Upper lobe of right lung (tissue), 1 donor: ENCODE measurements at places on chromosomes 1 and 21. TPM values are rescaled to one million over a fixed set of nuclear protein-coding genes. Genes with fewer than 3 reads are reported as not detected.

GRCh38 chr1:182408435-182409075 lies 8.1 kb upstream of the TEDDM1 start:
- no peak overlapping the region for H3K4me3 ChIP-seq
- no peaks in the 10 kb centered on the region for H3K36me3 ChIP-seq
- DNase-seq, result no peak
- no peaks in the 10 kb centered on the region for H3K4me1 ChIP-seq

Gene COQ8A
- 30.6 TPM for total RNA-seq

Gene KRTAP11-1
- total RNA-seq, result not detected

- H3K4me1 ChIP-seq, result no peaks in the 10 kb centered on the region
- H3K27ac ChIP-seq, result no peak overlapping the region
- H3K36me3 ChIP-seq, result no peaks in the 10 kb centered on the region
- no peak overlapping the region for H3K4me3 ChIP-seq
Measured at GRCh38 chr1:224745924-224746323, 129.8 kb downstream of the CNIH3 start.

DNA sequence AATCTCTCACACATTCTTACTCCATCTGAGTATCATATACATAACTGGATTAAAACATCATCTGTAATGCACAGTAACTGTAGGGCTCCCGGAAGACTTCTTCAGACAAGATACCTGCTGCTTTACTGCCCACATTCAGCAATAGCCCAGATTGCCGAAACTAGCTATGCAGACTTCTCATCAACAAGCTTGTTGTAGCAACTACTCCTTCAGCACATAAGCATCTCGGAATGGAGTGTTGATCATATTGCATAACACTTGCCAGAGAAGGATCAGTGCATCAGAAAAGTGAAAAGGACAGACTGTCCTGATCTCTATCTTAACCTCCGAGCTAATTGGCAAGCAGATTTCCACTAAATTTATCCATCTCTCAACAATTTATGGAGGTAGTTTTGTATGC lies 354.6 kb upstream of the C1orf87 start:
- H3K27ac ChIP-seq, result no peak overlapping the region
- H3K36me3 ChIP-seq, result no peaks in the 10 kb centered on the region
- DNase-seq, result no peak
- no peaks in the 10 kb centered on the region for H3K27me3 ChIP-seq
- no peak overlapping the region for H3K4me3 ChIP-seq

Gene RAB7B
- total RNA-seq, result 7.0 TPM

DNA sequence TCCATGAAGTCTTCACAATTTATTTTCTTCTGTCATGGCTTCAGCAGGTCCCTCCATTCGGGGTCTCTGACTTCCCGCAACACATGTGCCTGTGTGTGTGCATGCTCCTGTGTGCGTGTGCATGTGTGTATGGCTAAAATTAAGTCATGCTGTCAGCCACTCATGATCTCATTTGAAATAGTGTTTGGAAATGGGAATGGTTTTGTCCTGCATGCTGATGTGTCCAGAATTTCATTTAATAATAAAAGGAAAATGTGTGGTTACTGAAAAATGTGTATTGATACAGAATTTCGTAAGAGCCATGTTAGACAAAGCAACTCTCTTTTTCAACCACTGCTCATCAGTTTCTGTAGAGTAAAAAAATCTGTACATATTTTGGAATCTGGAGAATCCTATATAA lies 123.8 kb upstream of the PRDX6 start:
- no peak overlapping the region for H3K4me3 ChIP-seq
- H3K27ac ChIP-seq, result no peak overlapping the region
- no peaks in the 10 kb centered on the region for H3K27me3 ChIP-seq

DNA sequence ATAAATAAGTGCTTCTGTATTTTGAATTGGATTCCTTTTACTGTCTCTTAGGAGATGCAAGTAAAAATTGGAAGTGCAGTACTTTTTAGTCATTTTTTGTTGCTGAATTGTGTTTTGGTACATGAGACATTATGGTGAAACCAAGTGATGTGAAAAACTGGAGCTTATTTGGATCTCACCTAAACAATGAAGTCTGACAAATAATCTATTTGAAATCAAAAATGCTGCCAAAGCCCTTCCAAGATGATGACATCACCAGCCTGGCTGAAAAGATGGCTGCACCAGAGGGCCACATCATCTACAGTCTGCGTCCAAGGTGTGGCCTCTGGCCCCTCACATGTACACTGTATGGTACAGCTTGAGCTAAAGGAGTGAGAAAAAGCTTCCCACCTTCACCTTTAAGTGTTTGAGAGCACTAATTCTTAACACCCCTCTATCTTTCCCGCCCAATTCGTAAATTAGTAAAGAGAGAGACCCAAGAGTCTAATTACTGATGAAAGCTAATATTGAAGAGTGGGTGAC lies 192.5 kb upstream of the ST6GALNAC5 start:
- H3K4me3 ChIP-seq, result no peak overlapping the region
- no peak for DNase-seq
- H3K27ac ChIP-seq, result no peak overlapping the region
- H3K36me3 ChIP-seq, result no peaks in the 10 kb centered on the region
- H3K27me3 ChIP-seq, result no peaks in the 10 kb centered on the region
- no peaks in the 10 kb centered on the region for H3K4me1 ChIP-seq

DNA sequence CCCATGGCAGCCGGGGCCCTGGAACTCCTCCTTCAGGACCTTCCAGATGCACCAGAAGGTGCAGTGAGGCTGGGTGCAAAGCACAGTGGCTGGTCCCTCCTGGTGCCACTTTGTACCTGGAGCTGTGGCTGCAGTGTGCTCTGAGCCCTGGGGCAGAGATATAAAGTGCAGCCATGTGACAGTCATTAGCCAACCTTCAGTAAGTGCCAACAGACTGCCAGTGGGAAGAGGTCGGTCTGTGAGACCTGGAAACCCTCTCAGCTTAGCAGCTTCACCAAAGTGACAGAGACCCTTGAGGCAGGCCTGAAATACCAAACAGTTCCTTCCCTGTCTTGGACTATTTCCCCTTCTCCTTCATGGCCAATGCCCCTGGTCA lies 26.7 kb upstream of the NGF start:
- no peaks in the 10 kb centered on the region for H3K27me3 ChIP-seq
- H3K36me3 ChIP-seq, result no peaks in the 10 kb centered on the region
- no peak overlapping the region for H3K27ac ChIP-seq
- no peak for DNase-seq
- H3K4me3 ChIP-seq, result no peak overlapping the region

- H3K4me3 ChIP-seq, result no peak overlapping the region
- H3K27ac ChIP-seq, result no peak overlapping the region
- peak; percentile 3 for DNase-seq
- no peaks in the 10 kb centered on the region for H3K27me3 ChIP-seq
Measured at GRCh38 chr1:201349092-201349491, 28.4 kb downstream of the TNNT2 start.

DNA sequence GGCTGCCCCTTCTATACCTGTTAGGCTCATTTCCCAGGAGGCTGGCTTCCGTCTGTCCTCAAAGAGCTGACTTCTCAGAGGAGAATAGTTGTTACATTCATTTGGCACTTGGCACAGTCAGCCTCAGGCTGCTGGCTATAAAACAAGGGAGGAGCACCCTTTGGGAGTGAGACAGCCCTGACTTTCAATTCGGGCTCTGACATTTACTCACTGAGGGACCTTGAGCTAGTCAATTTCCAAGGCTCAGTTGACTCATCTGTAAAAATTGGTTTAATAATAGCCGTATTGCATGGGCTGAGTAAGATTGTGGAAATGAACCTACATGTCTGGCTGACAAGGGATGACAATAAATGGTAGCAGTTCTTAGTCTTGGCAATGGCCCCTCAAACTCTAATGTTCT lies 13.7 kb downstream of the ALX3 start:
- H3K27ac ChIP-seq, result no peak overlapping the region
- H3K27me3 ChIP-seq, result no peaks in the 10 kb centered on the region
- H3K4me1 ChIP-seq, result no peaks in the 10 kb centered on the region
- no peak overlapping the region for H3K4me3 ChIP-seq
- H3K36me3 ChIP-seq, result peaks cover 63% of the 10 kb centered on the region

GRCh38 chr1:204493145-204493983 lies 1.2 kb downstream of the PIK3C2B start:
- H3K4me1 ChIP-seq, result peaks cover 37% of the 10 kb centered on the region
- peak overlapping the region; percentile 87 for H3K27ac ChIP-seq
- peak overlapping the region; percentile 62 for H3K4me3 ChIP-seq
- no peaks in the 10 kb centered on the region for H3K27me3 ChIP-seq
- no peaks in the 10 kb centered on the region for H3K36me3 ChIP-seq
- DNase-seq, result peak; percentile 87

Gene EPS8L3
- total RNA-seq, result not detected

GRCh38 chr21:14955936-14956520 lies 108.8 kb downstream of the NRIP1 start:
- no peaks in the 10 kb centered on the region for H3K36me3 ChIP-seq
- DNase-seq, result no peak
- H3K27me3 ChIP-seq, result no peaks in the 10 kb centered on the region
- no peak overlapping the region for H3K4me3 ChIP-seq
- no peak overlapping the region for H3K27ac ChIP-seq

Gene ATP5PB
- total RNA-seq, result 132 TPM

Gene OR6N1
- total RNA-seq, result 2.3 TPM

DNA sequence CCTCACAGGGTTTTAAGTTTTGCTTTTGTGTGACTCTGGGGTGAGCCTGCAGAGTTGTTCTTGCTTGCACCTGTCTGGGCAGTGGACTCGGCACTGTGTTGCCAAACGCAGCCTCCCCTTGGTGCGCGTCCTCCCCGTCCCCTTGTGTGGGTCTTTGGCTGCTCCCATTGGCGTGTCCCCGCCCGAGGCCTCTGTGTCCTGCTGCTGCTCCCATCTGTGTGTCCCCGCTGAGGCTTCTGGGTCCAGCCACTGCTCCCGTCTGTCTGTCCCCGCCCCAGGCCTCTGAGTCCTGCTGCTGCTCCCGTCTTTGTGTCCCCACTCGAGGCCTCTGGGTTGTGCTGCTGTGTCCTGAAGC lies 62.8 kb downstream of the PCNT start:
- no peak overlapping the region for H3K4me3 ChIP-seq
- H3K4me1 ChIP-seq, result no peaks in the 10 kb centered on the region
- H3K36me3 ChIP-seq, result peaks cover 51% of the 10 kb centered on the region
- no peak for DNase-seq
- no peak overlapping the region for H3K27ac ChIP-seq
- H3K27me3 ChIP-seq, result no peaks in the 10 kb centered on the region

Gene TRIM67
- not detected for total RNA-seq

GRCh38 chr1:8169364-8170058 lies 143.4 kb upstream of the ERRFI1 start:
- H3K4me1 ChIP-seq, result peaks cover 19% of the 10 kb centered on the region
- H3K36me3 ChIP-seq, result no peaks in the 10 kb centered on the region
- no peak overlapping the region for H3K4me3 ChIP-seq
- peak; percentile 51 for DNase-seq
- no peaks in the 10 kb centered on the region for H3K27me3 ChIP-seq

GRCh38 chr1:78045563-78045925 lies 222 bp upstream of the GIPC2 start:
- no peaks in the 10 kb centered on the region for H3K4me1 ChIP-seq
- peak overlapping the region; percentile 61 for H3K4me3 ChIP-seq
- H3K27me3 ChIP-seq, result peaks cover 13% of the 10 kb centered on the region
- no peaks in the 10 kb centered on the region for H3K36me3 ChIP-seq
- DNase-seq, result no peak
- peak overlapping the region; percentile 79 for H3K27ac ChIP-seq

- DNase-seq, result no peak
- no peak overlapping the region for H3K27ac ChIP-seq
- no peaks in the 10 kb centered on the region for H3K27me3 ChIP-seq
- H3K36me3 ChIP-seq, result no peaks in the 10 kb centered on the region
Measured at GRCh38 chr1:45769261-45769932, 18.9 kb upstream of the IPP start.

Gene ATAD3C
- total RNA-seq, result 10.4 TPM

Gene FAM177B
- 0.20 TPM for total RNA-seq

Gene RBM11
- total RNA-seq, result 1.7 TPM

Gene OR2W3
- 1.6 TPM for total RNA-seq

- no peaks in the 10 kb centered on the region for H3K4me1 ChIP-seq
- no peak overlapping the region for H3K27ac ChIP-seq
- no peaks in the 10 kb centered on the region for H3K36me3 ChIP-seq
- no peak for DNase-seq
- H3K4me3 ChIP-seq, result no peak overlapping the region
Measured at GRCh38 chr1:93925206-93925605, 16.0 kb upstream of the GCLM start.

DNA sequence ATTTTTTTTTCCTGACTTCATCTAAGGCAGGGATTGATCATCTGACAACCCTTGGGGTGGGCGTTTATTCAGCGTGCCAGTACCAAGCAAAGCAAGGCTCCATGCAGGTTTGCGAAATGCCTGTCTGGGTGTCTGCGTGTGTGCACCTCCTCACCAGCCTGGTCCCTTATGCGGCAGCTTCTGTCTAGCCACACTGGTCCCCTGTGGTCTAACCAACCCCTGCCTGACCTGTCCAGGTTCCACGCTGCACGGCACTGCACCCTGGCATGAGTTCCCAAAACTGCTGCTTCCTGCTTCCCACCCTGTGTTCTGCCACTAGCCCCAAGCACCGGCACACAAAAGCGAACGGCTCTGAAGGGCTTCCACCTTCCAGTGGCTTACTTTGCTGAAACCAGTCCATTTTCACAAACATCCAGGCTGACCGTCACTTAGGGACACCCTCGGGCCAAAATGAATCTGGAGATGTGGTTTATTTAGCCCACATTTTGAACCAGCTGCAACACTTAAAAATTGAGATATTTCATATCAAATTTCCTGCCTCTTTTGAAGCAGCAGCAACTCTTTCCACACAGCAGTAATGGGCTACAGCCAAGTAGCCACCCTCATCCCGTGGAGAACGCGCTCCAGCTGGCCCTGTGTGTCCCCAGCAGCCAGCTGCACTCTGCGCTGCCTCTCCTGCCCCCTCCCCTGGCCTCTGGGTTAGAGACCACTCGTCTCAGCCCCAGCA lies 55.7 kb downstream of the HLCS start:
- no peaks in the 10 kb centered on the region for H3K4me1 ChIP-seq
- no peaks in the 10 kb centered on the region for H3K27me3 ChIP-seq
- no peak overlapping the region for H3K27ac ChIP-seq
- H3K4me3 ChIP-seq, result no peak overlapping the region
